ENCODE measurements at places on chromosomes 7 and 10.
A peak's percentile ranks its signal among the peaks of the same experiment; 100 is the strongest.

GRCh38 chr7:2622869-2623697, 8.7 kb upstream of the TTYH3 start:
- DNase-seq: no peak

DNA sequence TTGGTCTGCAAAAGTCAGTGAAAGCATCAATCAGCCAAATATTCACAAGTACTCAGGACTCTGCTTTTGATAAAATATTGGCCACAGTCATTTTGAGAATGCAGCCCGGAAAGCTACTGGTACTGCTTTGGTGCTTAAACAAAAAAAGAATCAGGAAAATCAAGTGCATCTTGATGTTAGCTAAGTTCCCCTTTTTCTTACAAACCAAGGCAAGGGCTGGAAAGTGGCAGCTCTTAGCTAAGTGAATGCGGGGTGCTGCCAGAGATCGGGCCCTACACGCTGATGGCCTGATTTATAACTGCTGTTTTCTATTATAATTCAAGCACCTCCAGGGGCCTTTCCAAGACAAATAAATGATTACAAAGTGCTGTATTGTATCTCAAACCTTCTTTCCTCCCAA, 136.8 kb upstream of the MGMT start:
- no peak for DNase-seq

- DNase-seq: no peak
Measured at GRCh38 chr7:16598015-16598414, 47.5 kb downstream of the ANKMY2 start.

DNA sequence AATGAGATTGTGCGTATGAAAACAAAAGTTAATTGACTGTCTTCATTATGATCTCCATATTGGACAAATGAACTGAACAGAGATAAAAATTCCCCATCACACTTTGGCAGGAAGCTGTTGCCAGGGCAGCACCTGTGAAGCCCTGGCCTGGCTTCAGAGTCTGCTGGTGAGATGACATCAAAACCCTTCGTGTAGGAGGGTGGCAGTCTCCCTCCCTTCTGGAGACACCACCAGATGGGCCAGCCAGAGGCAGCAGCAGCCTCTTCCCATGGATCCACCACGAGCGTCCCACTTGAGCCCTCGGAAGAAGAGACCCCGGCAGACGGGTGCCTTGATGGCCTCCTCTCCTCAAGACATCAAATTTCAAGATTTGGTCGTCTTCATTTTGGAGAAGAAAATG, at the start of gene DNTT:
DNTT (plus strand) TSS at position 205 of the 400 bp plus-strand sequence; CDS start at position 269, 64 bp downstream.
- DNase-seq: no peak

- DNase-seq: no peak
Measured at GRCh38 chr10:13769946-13770345, 183.2 kb downstream of the PRPF18 start.

- DNase-seq: no peak
Measured at GRCh38 chr7:111053035-111053434, 37.9 kb upstream of the LRRN3 start.

GRCh38 chr10:63236113-63236935, 103.2 kb downstream of the NRBF2 start:
- no peak for DNase-seq

GRCh38 chr10:34031400-34031799, 696.9 kb upstream of the NRP1 start:
- DNase-seq: no peak

DNA sequence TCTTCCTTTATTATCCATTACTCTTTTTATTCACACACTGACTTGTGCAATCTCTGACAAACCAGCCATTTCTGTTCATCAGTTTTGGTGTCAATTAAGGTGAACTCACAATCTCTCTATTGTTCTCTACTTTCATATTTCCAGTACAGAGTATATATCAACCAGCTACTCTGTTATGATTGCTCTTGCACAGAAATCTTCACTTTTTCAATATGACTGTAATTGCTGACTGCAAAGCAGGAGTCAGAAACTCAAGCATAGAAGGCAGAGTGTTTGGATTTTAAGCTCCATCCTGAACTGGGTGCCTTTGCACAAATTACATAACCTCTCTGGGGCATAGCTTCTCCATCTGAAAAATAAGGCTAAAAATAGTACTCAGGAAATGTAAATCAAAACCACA, 1042.0 kb downstream of the GRM8 start:
- no peak for DNase-seq

- DNase-seq: no peak
Measured at GRCh38 chr10:96625173-96625572, 38.4 kb upstream of the TM9SF3 start.

DNA sequence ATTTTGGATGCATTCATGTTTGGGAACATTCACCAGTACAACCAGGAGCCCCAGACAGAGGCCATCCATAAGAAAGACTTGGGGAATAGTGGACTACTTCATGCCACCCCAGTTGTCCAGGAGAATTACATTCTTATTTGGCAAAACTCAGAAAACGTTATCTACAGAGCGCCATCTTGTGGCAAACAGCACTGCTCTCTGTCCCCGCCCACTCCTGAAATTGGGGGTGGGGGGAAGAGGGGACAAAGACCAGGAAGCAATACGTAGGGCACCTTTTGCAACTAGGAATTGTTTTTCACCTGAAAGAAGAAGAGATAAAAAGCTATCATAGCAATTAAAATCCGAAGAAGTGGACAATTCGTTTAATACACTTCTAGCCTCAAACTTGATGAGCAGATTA, 134.6 kb upstream of the MGMT start:
- no peak for DNase-seq

- no peak for DNase-seq
Measured at GRCh38 chr7:138880881-138881578, 83.0 kb upstream of the ATP6V0A4 start.

DNA sequence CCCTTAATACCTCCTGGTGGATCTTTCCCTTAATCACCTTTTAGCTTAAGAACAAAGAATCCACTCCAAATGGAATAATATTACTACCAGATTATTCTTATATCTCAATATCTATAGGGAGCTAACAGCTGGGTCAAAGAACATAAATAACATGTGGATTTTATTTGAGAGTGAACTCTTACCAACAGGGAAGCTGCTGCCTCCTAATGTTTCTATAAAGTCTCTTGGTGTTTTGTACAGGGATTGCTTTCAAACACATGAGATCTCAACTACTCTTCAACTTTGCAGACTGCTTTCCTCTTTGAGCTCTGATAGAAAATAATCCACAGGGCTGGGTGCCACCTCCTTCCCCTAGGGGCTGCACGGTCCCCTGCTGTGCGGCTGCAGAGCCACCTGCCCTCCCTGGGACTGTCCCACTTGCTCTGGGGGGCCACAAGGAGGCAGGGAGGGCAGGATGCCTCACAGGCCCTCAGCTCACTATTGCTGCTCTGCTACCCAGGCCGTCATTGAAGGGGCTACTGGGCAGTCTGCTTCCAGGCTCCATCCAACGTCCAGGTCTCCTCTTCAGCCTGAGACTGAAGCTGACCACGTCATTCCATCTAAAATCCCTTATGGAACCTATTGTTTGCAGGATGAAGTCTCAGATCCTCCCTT, 191.2 kb downstream of the CXCL12 start:
- no peak for DNase-seq

GRCh38 chr10:78656417-78657162, 412.2 kb upstream of the ZMIZ1 start:
- no peak for DNase-seq

DNA sequence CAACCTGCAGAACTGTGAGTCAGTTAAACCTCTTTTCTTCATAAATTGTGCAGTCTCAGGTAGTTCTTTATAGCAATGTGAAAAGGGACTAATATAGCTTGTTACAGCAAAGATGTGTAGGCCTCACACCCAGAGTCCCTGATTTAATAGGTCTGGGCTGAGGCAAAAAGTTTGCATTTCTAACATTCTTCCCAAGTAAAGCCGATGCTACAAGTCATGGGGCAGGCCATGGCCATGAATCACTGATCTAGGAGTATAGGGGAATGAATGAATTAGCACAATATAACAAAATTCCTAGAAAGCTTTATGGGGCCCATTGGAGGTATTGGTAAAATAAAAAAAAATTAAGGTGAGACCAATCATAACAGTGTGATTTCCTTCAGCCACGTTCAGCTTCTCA, 11.5 kb upstream of the AASS start:
- DNase-seq: no peak

DNA sequence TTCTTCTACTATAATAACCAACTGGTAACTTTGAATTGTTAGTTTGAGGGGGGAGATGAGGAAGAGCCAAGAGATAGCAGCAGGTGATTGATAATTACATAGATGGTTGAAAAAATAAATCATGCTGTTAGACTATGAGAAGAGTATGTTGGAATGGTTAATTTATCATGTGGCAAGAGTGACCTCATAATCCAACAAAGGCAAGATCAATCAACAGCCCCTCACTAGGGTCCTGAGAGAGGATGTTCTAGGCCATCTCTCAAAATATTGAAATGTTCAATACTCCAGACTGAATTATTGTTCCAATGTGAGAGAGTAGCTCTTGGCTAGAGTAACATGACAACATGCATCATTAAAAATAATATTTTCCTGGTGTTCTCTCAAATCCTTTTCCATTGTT, 67.9 kb downstream of the ADD3 start:
- no peak for DNase-seq

DNA sequence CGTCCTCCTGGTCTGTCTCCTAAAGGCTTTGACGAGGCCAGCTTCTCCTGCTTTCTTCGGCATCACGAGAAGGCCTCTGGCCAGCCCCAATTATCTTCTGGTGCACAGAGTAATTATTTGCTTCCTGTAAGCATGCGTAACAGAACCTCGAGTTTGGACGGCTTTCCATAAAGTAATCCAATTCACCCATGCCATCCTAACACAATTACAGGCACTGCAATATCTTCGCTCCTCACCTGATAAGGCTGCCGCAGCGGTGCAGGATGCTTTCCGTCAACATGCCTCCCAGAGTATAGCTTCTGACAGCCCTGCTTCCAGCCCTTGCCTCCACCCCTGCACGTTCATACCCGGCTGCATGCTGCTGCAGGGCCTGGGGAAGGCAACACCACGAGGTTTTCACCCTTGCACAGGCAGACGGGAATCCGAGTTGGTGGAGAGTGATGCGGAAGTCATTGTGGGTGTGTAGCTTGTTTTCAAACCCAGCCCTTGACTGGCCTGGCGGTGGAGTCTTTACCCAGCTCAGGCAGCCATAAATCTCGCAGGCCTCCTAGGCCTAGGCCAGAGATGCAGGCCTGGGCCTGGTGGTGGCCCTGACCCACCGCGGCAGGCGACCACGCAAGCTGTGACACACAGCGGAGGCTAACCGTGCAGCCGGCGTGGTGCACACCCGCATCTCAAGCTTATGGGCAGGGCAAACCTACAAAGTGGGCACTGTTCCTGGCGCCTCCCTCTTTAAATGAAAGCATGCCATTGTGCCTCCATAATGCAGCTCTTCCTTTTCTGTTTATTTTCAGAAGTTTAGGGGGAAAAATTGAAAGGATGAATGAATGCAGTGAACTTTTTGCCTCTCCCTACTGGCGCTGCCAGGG, 12.7 kb downstream of the EBF3 start:
- no peak for DNase-seq

- DNase-seq: peak; percentile 52
Measured at GRCh38 chr10:71812016-71812912, 38.8 kb downstream of the PSAP start.

GRCh38 chr10:128894641-128895040, 572.4 kb upstream of the MGMT start:
- DNase-seq: no peak

DNA sequence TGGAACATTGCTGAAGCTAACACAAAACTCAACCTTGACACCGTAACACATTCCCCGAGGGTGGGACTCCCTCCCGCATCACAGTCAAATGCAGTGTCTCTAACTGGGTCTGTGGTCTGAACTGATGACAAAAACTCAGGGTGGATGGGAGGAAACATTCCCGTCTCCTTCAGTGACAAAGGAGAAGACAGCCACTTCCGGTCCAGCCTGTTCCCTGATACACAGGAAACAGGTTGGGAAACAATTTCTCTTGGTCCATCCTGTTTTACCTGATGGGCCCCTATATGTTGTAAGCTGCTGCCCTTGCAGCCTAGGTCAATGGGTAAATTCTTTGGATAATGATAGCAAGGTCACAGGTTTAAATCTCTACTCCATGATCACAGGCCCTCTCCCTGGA, 20.4 kb downstream of the SLC13A4 start:
- DNase-seq: no peak

DNA sequence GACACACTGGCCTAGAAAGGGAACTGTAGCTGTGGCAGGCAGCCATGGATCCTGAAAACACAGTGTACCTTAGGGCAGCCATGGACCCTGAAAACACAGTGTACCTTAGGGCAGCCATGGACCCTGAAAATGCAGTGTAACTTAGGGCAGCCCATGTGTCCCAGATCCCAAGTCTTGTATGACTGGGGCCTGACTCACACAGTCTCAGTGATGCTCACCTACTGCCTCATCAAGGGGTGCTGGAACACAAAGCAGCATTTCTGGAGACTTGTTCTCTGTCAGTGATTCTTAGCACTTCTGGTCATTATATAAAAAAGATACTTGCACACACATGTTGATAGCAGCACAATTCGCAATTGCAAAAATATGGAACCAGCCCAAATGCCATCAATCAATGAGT, 70.2 kb upstream of the LAMB4 start:
- no peak for DNase-seq
